ENCODE measurements at places on chromosomes 12 and 14. TPM values are rescaled to one million over a fixed set of nuclear protein-coding genes. Genes with fewer than 3 reads are reported as not detected.

ARG2 gene
- 49.0 TPM for total RNA-seq

DNA sequence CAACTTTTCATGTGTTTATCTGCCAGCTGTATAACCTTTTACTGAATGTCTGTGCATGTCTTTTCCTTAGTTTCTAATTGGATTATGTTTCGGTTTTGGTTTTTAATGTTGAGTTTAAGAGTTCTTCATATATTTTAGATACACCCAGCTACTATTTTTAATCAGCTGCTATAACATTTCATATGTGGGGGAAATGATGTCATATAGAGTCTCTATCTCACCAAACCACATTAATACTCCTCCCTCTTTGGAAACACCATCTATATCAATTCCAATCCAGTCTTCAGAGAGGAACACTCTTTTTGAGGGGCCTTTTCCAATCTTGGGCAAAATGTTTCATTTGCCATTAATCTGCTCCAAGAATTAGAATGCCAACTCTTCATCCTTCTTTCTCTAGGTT lies 28.5 kb upstream of the GCH1 start:
- no peak for DNase-seq

GRCh38 chr14:89983375-89983774 lies 27.6 kb downstream of the TDP1 start:
- no peak for DNase-seq

DNA sequence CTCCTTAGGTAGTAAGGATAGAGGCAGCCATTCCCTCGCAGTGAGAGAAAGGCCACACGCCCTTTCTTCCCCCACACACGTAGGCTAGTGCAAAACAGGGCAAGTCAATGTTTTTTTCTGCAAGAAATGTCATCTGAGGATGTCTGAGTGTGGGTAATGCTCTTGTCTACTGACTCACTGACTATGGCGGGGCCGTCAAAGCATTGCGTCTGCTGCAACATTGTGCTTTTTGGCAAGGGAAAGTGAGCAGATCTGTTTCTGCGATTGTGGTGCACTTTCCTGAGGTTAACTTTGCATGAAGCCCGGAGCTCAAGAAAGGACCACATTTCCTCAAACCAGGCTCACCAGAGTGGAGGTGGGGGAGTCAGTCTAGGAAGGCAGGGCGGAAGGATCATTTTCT lies 181.6 kb upstream of the GZMB start:
- no peak for DNase-seq

KLRD1 gene
- total RNA-seq = not detected

ACVRL1 gene
- total RNA-seq = not detected

All from H1 (cell line).